CD4-positive, CD25-positive, alpha-beta regulatory T cell (primary cell): ENCODE measurements at places on chromosomes 2 and 18. TPM values are rescaled to one million over a fixed set of nuclear protein-coding genes. Genes with fewer than 3 reads are reported as not detected.

Gene REEP1
- total RNA-seq: not detected

Gene DUSP11
- 51.7 TPM for total RNA-seq

Gene XRCC5
- total RNA-seq: 178 TPM

Gene COQ10B
- total RNA-seq: 73.9 TPM

Gene MC5R
- total RNA-seq: not detected

Gene CKAP2L
- 3.4 TPM for total RNA-seq

Gene IL1RN
- total RNA-seq: not detected

Gene GLI2
- not detected for total RNA-seq

Gene PID1
- total RNA-seq: not detected

Gene HOXD1
- total RNA-seq: not detected
